Fibroblast of mammary gland (primary cell): ENCODE measurements at places on chromosomes 12 and 14.

GRCh38 chr14:20757965-20758364, 10.2 kb upstream of the EDDM3B start:
- no peak for DNase-seq

DNA sequence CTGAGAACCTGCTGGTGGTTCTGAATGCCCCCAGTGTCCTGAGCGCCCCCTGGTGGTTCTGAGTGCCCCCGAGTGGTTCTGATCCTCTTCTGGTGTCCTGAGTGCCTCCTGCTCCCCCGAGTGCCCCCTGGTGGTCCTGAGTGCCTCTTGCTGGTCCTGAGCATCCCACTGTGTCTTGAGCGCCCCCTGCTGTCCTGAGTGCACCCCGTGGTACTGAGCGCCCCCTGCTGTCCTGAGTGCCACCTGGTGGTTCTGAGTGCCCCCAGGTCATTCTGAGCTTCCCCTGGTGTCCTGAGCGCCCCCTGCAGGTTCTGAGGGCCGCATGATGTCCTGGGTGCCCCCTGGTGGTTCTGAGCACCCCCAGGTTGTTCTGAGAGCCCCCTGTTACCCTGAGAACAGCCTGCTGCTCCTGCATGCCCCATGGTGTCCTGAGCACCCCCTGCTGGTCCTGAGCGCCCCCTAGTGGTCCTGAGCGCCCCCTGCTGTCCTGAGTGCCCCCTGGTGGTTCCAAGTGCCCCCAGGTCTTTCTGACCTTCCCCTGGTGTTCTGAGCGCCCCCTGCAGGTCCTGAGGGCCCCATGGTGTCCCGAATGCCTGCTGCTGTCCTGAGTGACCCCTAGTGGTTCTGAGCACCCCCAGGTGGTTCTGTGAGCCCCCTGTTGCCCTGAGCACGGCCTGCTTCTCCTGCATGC, 1165.4 kb downstream of the TMEM121 start:
- no peak for DNase-seq

- no peak for DNase-seq
Measured at GRCh38 chr14:93537951-93538350, 107.2 kb downstream of the UNC79 start.

DNA sequence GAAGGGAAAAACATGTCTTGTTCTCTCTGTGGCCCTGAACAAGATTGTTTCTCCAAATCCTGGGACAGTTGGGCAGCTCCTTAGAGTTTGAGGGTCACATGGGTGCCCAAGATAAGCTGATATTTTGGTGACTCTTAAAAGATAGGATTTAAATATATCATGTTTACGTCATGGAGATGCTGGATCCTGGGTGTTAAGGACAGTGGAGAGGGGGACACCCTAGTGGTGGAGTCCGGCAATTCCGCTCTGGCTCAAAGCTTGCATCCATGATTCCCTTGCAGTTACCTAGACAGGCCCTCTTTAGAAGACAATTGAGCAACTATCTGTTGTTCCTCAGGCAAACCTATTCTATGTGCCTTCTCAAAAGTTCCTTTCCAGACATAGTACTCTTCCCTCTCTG, 101.8 kb downstream of the CMKLR1 start:
- peak; percentile 1 for DNase-seq

DNA sequence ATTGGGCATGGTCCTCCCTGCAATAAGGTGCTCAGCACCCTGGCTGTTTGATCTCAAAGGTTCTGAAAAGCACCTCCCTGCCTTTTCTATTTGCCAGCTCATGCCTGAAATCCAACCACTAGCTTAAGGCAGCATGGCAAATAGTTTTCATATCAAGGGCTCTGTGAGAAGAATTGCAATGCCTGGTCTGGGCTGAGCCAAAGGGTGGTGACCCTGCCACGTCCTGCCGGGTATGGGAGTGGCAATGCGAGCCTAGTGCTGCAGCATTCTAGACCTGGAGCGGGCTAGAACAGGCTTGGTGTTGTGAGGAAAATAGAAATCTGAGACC, 2.3 kb upstream of the SCNN1A start:
- no peak for DNase-seq

- peak; percentile 64 for DNase-seq
Measured at GRCh38 chr14:103803661-103804060, 43.7 kb downstream of the PPP1R13B start.

DNA sequence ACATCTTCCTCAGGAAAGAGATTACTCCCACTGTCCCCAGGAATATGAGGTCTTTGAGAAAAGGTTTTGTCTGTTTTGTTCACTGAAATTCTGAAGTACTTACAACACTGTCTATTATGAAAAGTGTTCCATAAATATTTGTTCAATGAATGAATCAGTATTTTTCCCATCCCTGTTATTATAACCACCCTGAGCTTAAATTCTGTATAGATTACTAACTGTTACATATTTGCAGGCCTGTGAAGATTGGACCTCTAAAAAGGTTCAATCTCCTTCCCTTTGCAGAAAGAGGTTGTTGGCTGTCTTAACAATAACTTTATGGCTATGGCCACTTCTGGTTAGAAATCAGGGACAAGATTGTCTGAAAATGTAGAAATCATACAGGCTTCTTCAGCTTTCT, 174.5 kb upstream of the NPAS3 start:
- peak; percentile 22 for DNase-seq

- no peak for DNase-seq
Measured at GRCh38 chr14:105855246-105855892, 329.0 kb downstream of the TMEM121 start.

DNA sequence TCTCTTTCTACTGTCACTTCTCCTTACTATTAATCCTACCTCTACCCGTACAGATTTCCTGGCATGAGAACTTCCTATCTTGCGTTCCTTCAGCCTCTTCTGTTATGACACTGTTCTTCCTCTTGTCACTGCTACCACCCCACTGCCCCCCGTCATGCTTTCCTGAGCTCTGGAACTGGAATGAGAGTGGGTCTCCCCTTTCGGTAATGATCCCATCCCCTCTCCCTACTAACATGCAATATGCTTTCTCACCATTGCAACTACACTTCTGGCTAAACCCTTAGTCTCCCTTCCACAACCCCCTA, 4.9 kb upstream of the AP1G2 start:
- no peak for DNase-seq

- no peak for DNase-seq
Measured at GRCh38 chr12:124318278-124319020, 23.6 kb downstream of the RFLNA start.

- DNase-seq, result peak; percentile 71
Measured at GRCh38 chr14:25122211-25122610, 72.3 kb upstream of the STXBP6 start.

DNA sequence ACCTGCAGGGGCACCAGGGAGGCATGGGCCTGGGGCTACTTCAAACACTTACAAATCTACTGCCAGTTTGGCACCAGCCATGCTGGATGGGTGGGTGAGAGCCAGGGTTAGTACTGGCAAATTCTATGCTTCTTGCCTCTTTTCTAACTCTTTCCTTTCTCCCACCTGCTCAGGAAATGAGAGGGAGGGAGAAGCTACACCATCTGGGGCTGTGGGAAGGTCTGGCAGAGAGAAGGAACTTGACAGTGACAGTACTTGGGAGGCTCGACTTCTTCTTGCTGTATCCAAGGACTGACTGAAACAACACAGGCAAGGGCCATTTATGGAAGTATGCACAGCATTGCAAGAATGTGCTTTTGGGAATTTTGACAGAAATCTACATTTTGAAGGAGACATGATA, 149.6 kb upstream of the DYRK2 start:
- DNase-seq, result no peak

DNA sequence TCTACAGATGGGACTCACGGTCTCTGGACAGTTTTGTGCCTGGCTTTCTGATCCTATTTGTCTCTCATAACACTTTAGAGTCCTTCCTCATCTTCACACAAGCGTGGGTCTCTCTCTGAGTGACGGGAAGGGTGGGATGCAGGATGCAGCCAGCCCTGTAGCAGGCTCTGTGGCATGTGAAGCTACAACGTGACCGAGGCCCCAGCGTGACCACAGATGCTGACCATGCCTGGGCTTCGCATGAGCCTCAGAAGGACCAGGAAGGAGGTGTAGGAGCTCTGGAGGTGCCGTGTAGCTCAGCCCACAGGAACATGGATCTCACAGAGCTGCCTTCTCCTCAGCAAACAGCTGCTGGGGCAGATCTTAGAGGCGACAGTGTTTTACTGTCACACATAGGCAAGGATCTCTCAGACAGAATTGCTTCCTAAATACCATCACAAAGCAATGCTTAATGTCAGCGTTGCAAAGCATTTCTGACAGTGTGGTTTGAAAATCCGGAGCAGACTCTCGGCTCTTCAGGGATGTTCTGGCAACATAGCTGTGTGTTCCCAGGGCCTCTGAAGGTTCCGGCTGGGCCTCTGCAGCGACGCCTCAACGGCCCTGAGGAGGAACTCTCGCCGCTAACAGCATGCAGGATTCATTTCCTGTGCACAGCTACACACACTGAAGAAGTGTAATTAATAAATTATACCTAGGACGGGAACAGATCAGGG, 21.9 kb downstream of the ANKLE2 start:
- DNase-seq, result no peak

- peak; percentile 69 for DNase-seq
Measured at GRCh38 chr14:75315144-75315543, 36.5 kb downstream of the FOS start.

DNA sequence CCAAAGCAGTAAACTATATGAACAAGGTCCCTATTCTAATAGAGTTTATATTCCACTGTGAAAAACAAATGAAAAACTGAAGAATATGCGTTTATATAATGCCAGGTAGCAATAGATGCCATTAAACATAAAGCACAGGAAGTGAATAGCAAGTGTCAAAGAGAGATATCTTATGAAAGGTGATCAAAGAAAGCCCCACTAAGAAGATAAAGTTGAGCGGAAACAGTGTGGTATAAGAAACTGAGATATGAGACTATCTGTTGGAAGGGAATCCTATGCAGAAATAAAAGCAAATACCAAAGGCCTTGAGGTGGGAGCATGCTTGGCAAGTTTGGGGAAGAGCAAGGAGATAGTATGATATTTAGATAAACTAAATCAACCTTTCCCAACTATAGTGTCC, 123.1 kb upstream of the FAR2 start:
- no peak for DNase-seq

GRCh38 chr14:32846821-32847365, 91.8 kb upstream of the NPAS3 start:
- DNase-seq, result no peak

GRCh38 chr12:98446682-98447081, 68.7 kb upstream of the TMPO start:
- DNase-seq, result peak; percentile 45
